Cardiac septum (tissue), 1 donor: ENCODE measurements at places on chromosomes 7 and 10. TPM values are rescaled to one million over a fixed set of nuclear protein-coding genes. Genes with fewer than 3 reads are reported as not detected.

DNA sequence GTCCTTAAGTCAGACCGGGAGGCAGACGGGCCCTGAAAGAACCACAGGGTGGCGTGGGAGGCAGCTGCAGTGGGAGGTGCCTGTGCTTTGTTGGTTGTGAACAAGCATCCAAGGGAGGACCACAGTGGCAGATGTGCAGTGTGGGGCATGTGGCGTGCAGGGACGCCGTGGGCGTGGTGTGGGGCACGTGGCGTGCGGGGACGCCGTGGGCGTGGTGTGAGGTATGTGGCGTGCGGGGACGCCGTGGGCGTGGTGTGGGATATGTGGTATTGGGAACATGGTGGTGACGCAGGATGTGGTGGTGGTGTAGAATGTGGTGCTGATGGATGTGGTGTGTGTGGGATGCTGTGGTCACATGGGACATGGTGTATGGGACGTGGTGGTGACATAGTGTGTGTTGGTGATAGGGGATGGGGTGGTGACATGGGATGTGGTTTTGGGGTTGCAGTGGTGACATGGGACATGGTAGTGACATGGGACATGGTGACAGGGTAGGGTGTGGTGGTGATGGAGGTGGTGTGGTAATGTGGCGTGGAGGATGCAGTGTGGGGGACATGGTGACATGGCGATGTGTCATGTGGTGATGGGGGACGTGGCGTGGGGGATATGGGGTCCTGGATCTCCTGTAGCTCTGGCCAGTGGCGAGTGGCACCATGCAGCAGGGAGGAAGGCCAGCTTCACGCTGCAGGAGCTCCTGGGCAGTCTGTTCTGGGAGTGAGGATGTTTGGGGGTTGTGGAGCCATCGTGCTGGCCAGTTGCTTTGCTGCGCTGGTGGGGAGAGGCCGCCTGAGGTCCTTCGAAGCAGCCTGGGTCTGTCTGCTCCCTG lies 78.8 kb downstream of the INPP5A start:
- DNase-seq, result peak; percentile 68

DNA sequence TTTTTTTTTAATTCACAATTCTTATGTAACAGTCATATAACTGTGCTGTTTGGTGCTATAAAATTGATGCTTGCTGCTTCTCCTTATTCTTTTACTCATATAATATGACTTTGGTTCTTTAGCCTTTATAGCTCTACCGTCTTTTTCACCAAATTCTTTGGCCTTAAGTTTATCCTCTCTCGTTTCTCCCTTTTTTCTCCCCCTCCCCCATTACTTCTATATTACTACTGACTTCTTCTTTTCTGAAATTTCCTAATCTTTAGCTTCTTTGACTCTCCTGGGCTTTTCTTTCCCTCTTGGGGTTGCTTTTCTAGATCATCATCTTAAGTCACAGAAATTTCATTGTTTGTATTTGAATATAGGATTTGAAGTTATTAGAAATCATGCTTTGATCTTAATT lies 3.8 kb downstream of the BCCIP start:
- no peak for DNase-seq

DNA sequence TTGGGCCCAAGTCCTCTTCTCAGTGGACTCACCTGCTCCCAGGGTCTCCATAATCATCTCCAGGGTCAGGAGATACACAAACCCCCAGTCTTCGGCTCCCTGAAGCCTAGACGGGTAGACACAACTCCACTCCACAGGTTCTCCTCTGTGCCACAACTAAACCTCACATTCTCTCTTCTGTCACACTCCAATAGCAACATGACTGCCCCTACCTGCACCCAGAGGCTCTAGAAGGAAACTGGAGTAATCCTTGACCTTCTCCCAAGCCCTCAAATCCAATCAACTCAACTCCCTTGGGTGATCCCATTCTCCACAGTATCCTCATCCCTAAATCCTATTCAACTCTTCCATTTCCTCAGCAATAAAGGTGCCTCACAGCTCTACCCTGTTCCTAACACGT lies 16.2 kb downstream of the HNRNPF start:
- peak; percentile 6 for DNase-seq

- DNase-seq, result no peak
These were observed 4.2 kb upstream of the RPEL1 start for GRCh38 chr10:103241262-103242011.

- DNase-seq, result no peak
These were observed 1.1 kb upstream of the LBX1 start for GRCh38 chr10:101230183-101230917.

DNA sequence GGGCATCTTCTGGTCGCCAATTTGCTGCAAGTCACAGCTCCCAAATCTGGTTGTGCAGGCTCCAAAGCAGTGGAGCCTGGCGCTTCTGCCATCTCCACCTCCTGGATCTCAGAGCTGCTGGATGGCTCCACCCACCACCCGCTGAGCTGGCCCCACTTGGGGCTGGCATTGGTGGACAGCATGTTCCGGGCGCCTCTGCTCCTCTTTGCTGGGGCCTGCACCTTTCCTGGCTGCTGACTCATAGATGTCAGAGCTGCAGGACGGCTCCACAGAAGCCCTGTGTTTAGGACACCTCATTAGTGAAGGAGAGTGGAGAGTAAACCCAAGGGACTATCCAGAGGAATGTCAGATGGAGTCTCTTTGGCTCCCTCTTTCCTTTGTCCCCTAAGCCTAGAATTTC lies 27.4 kb downstream of the MAPK8 start:
- no peak for DNase-seq

DNA sequence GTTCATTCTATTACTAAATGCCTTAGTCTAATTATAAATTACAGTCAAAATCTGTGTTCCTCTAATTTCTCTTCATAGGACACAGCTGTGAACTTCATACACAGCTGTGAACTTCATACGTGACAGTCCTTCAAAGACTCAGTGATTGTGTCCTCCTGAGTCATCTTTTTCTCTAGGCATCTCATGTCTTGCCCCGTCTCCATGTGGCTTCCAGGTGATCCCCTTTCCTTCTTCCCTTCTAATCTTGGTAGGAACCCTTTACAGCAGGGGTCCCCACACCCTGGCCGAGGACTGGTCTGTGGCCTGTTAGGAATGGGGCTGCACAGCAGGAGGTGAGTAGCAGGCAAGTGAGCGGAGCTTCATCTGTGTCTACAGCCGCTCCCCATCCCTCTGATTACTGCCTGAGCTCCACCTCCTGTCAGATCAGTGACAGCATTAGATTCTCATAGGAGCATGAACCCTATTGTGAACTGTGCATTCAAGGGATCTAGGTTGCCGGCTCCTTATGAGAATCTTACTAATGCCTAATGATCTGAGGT lies 14.0 kb upstream of the EIF5AL1 start:
- no peak for DNase-seq

The TAF3 gene
- 12.4 TPM for total RNA-seq

The DMBT1 gene
- total RNA-seq, result 0.08 TPM

GRCh38 chr10:51230887-51231585 lies 156.7 kb downstream of the PRKG1 start:
- no peak for DNase-seq

DNA sequence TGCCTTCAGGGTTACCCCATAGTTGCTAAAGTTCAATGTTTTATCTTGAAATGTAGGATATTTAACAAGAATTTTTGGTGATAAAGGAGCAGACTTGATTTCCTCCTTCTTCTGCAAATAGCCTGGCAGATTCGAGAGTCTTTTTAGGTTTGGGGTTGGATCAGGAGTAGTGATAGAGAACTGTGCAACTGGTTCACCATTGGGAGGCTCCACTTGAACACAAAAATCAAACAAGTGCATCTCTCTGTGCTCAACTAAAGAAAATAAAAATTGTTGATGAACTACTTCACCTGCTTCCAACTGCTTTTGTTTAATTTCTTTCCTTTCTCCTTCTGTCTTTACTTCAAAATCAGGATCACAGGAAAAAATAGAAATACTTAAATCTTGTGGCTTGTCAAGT lies 58.5 kb downstream of the MACC1 start:
- no peak for DNase-seq

The POM121 gene
- 21.1 TPM for total RNA-seq

- no peak for DNase-seq
These were observed 131.8 kb upstream of the HABP2 start for GRCh38 chr10:113420733-113421675.

DNA sequence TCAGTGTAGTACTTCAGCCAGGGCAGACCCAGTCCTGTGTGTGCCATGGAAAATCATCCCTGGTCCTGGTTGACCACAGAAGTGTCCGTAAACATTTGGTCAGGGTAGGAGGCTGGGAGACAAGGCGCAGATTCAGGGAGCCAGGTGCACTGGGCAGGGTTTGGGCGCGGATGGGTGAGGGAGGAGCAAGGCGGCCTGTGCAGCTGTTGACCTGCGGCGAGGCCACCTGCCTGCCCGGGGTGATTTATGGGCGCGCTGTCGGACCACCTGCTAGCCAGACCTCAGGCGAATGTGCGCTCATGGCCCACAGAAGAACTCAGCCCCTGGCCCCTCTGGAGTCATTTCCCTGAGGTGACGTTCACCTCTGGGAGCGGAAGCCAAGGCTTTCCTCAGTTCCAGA lies 6.6 kb downstream of the SFRP5 start:
- no peak for DNase-seq

DNA sequence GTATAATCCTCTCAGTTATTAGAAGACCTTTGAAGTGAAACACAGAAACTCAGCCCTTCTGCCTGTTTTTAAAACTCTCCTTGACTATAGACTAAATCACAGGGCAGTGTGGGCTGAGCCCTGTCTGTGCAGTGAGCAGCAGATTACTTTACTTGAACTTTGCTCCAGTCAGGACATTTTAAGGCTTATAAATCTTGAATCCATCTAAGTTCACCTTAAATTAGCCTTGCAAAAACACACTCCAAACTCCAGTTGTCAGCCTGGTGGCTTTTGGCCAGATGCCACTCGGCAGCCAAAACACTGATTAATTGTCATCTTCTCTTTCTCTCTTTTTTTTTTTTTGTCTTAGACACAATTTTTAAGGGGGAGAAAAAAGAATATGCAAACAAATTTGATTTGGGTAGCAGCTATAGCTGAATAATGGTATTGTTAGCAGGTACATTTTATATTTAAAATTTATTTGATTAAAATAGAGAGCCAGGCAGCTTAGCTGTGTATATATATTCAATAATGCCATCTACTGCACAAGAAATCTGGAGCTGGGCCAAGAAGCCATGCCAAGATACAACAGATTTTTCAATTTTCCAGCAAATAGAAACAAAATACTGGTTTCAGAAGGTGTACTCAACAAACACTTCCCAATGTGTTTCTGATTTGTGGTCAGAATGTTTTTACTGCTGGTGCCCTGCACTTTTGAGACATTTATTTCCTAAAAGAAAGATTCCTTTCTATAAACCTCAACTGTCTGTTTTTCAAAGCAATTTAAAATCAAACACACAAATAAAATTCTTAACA lies 247.7 kb downstream of the TFEC start:
- no peak for DNase-seq

The OR2A42 gene
- total RNA-seq, result not detected

DNA sequence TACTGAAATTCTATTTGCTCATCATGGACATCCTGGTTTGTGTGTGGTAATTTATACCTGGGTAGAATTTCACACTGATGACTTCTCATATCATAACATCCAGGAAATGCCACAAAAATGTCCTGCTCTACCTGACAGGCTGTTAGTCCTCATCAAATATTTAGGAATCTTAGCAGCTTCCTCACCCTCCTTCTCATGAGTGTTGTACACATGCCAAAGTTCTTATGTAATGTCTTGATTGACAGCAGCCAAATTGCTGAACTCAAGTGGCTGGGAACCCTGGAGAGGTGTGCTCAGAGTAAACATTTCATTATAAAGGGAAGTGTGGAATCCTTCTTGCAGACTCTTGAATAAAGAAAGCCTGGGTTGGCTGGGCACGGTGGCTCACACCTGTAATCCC lies 8.9 kb downstream of the EEPD1 start:
- DNase-seq, result no peak

DNA sequence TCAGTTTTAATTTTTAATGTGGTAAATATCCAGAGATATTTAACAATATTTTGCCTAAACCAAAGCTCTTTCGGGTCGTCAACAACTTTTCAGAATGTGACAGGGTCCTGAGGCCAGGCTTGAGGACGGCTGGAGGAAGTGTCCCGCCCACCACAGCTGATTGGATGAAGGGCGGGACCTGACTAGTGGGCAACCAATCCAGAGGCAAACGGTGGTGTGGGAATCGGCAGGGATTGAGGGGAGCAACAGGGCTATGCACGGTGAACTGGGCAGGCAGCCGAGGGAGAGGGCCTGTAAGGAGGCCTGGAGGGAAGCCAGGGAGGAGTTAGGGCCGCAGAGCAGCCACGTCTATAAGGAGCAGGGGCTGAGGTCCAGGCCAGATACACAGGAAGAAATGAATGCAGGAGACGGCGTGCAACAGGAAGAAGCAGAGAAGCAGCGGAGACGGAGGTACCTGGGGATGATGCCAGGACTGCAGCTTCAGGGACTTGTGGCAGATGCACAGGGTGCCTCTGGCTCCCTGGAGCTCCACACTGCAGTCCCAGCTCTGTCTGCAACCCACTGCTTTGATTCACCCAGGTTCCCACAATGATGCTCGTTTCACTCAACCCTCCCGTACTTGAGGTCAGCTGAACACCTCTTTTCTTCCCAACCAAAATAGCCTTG lies 46.1 kb upstream of the ZMIZ1 start:
- peak; percentile 77 for DNase-seq

DNA sequence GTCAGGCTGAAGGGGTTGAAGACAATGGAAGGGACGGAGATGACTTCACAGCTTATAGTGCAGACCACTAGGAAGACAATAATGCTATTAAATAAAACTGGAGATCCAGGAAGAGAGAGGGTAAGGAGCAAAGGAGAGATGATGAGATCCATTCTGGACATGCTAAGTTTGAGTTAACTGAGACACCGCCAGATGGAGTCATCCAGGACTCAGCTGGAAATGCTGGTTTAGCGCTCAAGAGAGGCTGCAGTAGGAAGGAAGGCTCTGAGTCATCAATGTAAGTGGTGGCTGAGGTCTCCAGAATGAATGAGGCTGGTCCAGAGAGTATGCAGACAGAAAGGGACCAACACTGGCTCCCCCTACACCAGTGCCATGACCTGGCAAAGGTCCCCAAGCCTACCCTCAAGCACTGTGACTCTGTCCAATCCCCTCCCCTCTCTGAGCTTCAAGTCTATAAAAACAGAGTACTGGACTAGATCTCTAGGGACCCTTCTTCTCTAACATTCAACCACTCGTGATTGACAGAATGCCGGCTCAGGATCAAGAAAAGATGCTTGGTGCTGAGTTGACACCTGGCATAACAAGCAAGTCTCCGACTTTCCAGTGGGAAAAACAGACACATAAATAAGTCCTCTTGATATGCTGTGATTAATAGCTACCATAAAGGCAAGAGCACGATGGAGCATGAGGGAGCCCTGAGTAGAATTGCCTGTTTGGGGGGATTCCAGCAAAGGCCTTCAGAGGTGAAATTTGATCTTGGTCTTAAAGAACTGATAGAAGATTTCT lies 8.9 kb downstream of the GFRA1 start:
- no peak for DNase-seq

The PRKG1 gene
- total RNA-seq, result 35.6 TPM

GRCh38 chr10:114516356-114516755 lies 112.1 kb upstream of the AFAP1L2 start:
- no peak for DNase-seq
